Left renal pelvis (tissue), 4 donors: ENCODE measurements at places on chromosomes 16 and 17.

GRCh38 chr17:10034719-10035475, 129.8 kb upstream of the RCVRN start:
- no peak for DNase-seq

DNA sequence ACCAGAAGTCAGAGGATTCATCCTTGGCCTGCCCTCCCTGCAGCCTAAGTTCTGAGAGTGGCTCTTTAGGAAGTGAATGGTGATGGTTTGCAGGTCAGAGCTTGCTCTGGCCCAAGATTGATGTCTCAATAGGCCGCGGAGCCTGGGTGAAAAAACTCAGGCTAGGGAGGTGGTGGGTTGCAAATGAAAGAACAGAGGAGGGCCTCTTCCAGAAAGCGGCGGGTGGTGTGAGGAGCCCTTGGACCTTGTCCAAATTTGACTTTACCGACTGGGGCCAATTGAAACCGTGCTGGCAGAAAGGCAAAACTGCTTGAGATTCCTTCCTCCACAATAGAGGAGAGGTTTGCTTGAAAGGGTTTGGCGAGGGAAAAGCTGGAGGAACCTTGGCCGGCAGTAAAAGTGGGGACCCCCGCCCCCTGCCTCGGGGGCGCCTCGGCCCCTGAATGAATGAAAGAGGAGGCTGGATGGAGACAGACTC, 331.3 kb downstream of the SEC14L1 start:
- DNase-seq = no peak

DNA sequence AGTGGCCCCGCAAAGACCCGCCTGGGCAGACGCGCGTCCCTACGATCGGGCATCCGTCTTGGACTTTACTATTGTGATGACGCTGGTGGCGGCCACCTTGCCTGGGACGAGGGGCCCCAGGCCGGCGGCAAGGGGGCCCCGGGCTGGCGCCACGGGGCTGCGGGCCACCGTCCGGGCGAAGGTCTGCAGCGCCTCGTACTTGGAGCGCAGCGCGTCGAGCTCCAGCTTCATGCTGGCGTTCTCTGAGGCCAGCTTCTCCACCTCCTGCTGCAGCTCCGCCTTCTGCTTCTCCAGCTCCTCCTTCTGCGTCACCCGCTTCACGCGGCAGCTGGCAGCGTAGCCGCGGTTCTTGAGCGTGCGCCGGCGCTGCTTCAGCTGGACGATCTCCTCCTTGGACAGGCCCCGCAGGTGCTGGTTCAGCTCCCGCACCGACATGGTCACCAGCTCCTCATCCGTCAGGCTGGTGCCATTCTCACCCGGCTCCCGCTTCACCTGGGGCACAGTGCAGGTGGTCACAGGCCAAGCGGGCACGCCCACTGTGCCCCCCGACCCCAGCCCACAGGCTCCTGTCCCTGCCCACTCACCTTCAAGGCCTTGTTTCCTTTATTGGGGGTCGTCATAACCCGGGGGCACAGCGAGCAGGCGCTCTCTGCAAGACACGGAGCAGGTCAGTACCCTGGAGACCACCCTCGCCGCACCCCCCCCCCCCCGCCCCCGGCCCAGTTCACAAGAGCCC, 4.8 kb upstream of the SIRT7 start:
- no peak for DNase-seq

DNA sequence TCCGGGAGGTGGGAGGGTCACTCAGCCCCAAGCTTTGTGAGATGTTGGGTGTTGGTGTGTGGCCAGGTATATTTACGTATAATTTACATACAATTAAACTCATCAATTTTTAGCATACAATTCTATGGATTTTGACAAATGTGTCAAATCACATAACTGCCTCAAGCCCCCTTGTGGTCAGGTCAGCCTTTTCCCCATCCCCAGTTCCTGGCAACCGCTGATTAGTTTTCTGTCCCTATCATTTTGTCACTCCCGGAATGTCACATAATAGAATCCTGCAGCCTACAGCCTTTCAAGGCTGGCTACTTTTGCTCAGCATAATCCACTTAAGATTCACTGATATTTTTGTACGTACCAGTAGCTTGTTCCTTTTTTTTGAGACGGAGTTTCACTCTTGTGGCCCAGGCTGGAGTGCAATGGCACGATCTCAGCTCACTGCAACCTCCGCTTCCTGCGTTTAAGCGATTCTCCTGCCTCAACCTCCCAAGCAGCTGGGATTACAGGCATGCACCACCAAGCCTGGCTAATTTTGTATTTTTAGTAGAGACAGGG, 19.3 kb upstream of the RAI1 start:
- DNase-seq = no peak

- no peak for DNase-seq
Measured at GRCh38 chr16:9060225-9060624, 31.2 kb upstream of the HAPSTR1 start.

DNA sequence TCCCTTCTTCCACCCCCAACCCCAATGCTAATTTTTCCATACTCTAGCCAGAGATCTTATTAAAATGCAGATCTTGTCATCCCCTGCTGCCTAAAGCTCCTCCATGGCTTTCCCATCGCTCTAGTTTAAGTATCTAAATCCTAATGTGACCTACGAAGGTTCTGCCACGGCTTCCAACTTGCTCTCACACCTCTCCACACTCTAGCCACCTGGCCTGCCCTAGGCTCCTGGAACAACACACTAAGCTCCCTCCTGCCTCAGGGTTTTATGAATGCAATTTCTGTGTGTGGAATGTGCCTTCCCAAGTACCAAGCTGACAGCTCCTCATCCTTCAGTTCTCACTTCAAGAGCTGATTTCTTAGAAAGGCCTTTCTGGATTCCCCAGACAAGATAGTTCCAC, 16.6 kb downstream of the NXPH3 start:
- DNase-seq = no peak

- DNase-seq = no peak
Measured at GRCh38 chr17:28554565-28554964, 2.1 kb upstream of the UNC119 start.

- DNase-seq = no peak
Measured at GRCh38 chr16:19842426-19843157, 42.1 kb downstream of the GPRC5B start.

- DNase-seq = no peak
Measured at GRCh38 chr16:8848939-8849391, 19.8 kb downstream of the CARHSP1 start.

DNA sequence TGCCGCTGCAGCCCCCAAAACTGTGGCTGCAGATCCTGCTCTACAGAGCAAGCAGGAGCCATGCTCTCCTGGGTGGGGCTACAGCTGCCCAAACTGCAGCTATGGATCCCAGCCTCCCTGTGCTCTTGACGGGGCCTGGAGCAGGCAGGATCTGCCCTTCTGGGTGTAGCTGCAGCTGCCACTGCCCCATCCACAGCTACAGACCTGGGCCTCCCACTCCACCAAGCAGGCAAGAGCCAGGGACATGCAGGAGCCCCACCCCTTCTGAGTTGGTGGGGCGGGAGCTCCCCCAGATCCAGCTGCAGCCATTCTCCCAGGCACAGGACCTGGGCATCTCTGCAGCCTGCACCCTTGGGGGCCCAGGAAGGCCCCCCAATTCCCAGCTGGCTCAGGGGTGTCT, 551.2 kb upstream of the CA10 start:
- DNase-seq = no peak

DNA sequence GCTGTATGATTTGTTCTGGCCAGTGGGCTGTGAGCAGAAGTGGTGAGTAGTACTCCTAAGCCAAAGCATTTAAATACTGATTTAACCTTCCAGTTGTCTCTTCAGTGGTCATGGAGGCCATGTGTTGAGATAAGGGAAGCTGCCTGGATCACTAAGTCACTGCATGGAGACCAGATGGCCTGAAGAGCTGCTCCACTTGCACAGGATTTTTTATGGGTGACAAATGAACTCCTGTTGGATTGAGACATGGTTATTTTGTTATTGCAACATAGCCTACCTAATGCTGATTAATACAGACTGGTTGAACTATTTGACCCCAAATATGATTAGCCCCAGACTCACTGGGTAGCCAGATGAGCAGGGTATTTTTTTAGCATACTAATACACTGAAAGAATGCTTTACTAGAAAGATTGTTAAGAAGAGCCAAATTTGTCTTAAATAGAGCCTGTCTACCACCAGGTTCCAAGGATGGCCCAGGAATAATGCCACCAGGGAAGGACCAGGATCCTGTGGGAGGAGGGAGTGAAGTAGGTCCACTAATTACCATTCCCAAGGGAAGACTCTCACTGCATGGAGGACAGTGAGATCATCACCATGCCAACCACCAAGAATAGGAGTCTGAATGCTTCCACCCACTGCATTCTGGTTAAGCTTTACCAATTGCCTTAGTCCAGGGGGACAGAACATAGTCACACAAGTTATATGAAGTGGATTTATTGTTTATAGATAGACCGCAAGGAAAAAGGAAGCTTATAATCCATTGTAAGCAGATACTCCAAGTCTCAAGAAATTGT, 187.4 kb upstream of the IRX6 start:
- DNase-seq = no peak

GRCh38 chr17:82884341-82884969, 44.6 kb upstream of the ZNF750 start:
- DNase-seq = no peak

DNA sequence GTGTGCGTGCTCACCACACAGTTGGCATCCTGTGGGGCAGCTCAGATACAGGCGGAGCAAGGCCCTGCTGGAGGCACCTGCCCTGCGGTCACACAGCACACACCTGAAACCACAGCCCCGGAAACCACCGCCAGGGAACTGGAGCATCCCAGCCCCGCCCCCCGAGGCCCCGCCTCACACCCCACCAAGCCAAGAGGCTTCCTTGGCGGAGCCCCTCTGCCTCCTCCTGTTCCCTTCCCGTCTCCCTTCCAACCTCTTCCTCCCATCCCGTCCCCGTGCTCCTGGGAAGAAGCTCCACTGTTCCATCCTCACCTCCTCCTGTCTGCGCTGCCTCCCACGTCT, 205.5 kb downstream of the NTN1 start:
- DNase-seq = no peak

DNA sequence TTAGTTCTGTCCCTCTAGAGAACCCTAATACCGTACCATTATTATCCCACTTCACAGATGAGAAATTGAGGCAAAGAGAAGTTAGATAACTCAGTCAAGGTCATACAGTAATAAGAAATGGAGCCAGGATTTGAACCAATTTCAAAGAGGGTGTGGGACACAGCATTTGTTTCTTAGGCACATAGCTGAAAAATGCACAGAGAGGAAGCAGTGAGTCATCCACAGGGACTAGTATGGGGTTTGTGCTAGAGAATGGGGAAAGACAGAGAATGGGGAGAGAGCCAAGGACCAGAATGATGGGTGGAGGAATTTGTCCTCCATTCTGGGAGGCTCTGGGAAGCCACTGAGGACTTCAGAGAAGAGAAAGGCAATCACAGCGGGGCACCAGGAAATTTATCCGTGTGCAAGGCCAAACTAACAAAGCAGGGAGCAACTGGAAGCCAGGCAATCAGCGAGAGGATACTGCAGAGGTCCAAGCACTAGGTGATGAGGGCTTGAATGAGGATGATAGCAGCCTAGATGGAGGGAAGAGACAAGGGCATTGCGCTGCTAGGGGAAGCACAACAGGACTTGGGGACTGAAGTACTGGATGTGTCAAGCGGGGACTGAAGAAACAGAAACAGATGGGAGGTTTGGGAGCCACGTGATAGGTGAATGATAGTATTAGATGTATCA, 78.1 kb upstream of the ZFHX3 start:
- DNase-seq = no peak

DNA sequence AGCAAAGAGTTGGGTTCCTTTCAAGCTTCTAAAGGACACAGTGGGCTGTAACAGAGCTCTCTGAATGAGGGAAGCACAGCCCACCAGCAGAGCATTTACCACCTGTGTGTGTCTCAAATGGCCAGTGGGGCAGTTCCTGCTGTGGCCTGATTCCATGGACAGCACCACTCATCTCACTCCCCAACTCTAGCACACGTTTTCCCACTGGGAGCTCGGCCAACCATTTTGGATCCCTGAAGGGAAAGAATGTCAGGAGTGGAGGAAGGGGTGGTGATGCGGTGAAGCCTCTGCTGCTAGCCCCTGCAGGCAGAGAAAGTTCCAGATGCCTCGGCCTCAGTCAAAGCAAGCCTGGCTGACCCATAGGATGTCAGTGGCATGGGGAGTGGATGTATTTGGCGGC, 86.6 kb downstream of the PLXDC1 start:
- DNase-seq = no peak

GRCh38 chr17:73625006-73625405, 19.2 kb downstream of the SDK2 start:
- DNase-seq = no peak

GRCh38 chr17:77666881-77667395, 291.6 kb upstream of the TNRC6C start:
- DNase-seq = no peak

- DNase-seq = peak; percentile 55
Measured at GRCh38 chr17:42798383-42799380, at the start of the genes CNTD1 and COA3. TSS of gene CNTD1 (plus strand) at chr17:42798861. CDS start at chr17:42799068, 207 bp downstream. TSS of gene COA3 (minus strand) at chr17:42798704. CDS start at chr17:42798681, 23 bp downstream.

DNA sequence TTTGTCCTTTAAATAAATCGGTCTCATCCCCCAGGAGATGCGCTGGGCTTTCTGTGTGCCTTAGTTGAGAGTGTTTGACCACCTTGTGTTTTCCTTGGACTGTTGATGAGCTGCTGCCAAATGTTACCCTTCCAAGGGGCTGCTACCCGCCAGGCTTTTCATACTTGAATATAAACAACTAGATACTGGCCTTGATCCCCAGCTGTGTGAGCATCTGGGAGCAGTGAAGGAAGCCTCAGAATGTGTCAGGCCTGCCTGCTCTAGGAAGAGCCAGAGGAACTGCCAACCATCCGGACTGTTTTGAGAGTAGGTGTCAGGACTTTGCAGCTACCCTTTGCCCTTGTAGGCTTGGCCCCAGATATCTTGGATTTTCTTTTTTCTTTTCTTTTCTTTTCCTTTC, 57.8 kb downstream of the LDHD start:
- no peak for DNase-seq

DNA sequence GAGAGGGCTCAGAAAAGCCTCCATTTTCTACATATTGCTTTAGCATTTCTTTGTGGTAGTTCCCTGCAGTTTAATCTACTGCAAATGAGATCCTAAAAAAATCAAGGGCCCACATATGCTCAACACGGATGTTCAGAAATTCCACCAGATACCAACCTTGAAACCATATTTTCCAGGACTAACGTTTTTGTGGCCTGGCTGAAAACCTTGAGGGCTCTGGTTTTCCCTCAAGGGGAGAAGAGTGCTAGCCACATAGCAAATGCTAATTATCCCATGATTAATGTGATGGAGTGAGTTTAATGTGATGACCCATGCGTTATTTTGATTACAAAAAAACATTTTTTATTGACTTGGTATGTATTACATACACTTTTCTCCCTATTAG, 68.9 kb downstream of the SNX11 start:
- no peak for DNase-seq

- no peak for DNase-seq
Measured at GRCh38 chr17:81210868-81211267, 11.9 kb downstream of the CEP131 start.

- no peak for DNase-seq
Measured at GRCh38 chr16:48790151-48790550, 180.2 kb upstream of the N4BP1 start.

DNA sequence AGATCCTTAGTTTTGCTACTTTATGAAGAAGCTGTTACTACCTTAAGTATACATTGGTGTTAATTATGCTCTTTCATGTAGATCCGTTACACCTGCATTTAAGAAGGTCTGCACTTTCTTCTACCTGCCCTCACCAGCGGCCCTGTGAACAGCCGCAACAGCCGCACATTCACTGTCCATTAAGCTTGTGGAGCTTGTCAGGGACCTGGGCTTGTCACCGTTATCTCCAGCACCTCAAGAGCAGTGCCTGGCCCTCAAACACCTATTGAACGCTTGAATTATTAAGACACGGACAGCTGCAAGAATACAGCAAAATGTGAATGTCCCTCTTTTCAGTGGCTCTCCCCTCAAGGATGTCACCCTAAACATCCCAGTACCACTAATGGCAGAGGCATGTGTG, 3.0 kb upstream of the MXRA7 start:
- DNase-seq = no peak

- DNase-seq = no peak
Measured at GRCh38 chr17:4818276-4818675, 11.3 kb downstream of the PLD2 start.
